ENCODE measurements at places on chromosomes 1 and 21. TPM values are rescaled to one million over a fixed set of nuclear protein-coding genes. Genes with fewer than 3 reads are reported as not detected.

GRCh38 chr1:197468543-197469175 lies 200.6 kb downstream of the CRB1 start:
- no peak for DNase-seq

RIIAD1 gene
- not detected for total RNA-seq

CD84 gene
- total RNA-seq, result 5.3 TPM

DNA sequence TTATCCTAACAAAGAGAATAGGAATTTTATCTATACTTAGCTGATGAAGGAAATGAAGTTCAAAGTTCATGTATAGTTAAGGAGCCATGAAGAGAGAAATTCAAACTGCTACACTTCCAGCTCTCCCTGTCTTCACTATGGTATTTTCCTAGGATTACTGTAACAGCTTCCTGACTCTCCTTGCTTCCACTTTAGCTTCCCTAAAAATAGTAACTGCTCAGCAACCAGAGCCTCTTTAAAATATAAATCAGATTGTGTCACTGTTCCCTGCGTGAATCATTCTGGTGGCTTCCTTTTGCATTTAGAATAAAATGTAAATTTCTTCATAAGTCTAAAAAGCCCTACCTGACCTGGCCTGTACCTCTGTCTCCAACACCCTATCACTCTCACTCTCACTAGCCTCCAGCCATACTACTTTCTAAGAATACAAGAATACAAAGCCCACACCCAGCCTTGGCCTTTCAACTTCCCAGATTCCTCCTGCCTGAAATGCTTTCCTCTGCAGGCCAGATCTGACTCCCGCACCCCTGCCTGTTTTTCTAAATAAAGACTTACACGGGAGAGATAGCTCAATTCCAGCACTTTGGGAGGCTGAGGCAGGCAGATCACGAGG lies 30.5 kb downstream of the OR10J1 start:
- no peak for DNase-seq

DNAI4 gene
- 43.6 TPM for total RNA-seq

DNA sequence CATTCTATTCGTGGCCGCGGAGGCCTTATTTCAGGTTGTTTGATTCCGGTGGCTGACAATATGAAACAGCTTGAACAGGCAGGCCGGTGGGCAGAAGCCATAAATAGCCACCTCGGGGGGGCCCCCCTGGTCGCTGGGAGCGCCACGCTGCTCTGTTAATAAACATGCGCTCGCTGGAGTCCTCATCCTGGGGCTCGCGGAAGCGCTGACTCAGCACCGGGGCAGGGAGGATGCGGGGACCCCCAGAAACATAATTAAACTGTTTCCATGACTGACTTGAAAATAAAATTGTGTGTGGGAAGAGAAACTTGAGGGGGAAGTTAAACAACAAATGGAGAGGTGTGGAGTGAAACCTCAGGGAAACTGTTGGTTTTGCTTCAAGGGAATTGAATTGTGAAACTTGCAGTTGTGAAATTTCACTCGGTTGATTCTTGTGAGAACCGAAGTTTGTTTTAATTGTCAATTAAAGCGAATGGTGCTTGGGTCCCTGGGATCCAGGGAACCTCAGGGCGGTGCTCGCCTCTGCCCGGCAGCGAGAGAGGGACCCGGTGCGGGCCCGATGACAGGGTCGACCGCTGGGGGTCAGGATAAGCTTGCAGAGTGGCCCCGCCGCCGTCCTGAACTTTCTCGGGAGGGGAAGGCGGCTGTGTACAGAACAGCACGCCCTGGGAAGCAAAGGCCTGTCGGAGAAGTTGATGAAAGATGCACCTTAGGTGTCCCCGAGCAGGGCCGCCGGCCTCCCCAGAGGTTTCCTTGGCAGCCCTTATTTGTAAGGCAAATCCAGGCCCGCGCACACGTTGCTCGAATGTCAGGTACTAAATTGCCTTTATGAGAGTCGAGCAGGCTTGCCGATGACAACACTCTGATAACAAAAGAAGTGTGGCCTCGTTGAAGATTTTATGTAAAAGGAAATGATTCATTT lies 176.9 kb upstream of the LMO4 start:
- DNase-seq, result no peak
